ENCODE measurements at places on chromosomes 1 and 21.

GRCh38 chr1:111192658-111193519 lies 7.6 kb downstream of the DENND2D start:
- DNase-seq, result peak; percentile 31

GRCh38 chr1:200290010-200290685 lies 119.7 kb downstream of the ZNF281 start:
- DNase-seq, result no peak

- no peak for DNase-seq
These were observed 6.1 kb upstream of the LYPLA2 start for GRCh38 chr1:23784846-23785245.

DNA sequence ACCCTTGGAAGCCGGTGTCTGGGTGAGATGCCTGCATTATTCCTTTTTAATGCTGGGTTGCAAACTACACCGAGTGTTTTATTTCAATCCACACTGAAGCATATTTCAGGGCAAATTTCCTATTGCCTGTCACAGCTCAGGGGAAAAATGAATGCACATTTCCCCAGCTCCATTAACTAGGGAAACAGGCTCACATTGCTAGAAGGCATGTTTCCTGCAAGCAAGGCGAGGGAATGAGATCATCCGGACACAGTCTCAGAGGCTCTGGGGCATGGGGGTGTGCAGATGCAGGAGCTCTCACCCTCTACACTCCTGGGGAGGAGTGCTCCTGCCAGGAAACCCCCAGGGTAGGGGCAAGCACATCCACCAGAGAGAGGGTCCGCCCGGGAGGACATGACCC lies 24.6 kb downstream of the SYT2 start:
- no peak for DNase-seq

- peak; percentile 94 for DNase-seq
These were observed 21.5 kb downstream of the PDPN start for GRCh38 chr1:13605159-13605558.

- DNase-seq, result peak; percentile 33
These were observed 607 bp upstream of the LGR6 start for GRCh38 chr1:202192770-202193613.

DNA sequence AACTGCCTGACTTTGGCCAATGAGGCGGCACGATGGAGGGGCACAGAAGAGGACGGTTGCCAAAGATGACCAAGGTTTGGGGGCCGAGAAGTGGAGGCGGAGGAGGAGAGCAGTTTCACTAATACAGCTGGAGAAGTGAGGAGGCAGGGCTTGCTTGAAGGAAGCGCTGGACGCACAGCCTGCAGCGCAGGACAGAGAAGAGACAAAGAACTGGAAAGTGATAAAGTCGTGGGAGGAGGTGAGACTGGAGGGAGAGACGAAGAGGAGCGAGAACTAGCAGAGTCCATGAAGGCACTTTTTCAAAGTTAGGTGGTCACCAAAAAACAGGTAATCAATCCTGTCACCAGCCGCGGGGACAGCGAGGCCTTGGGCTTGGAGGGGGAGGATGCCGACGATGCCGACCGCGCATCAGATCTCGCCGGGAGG lies 771 bp downstream of the PACC1 start:
- peak; percentile 11 for DNase-seq

GRCh38 chr1:230772457-230773395 lies 25.5 kb downstream of the CAPN9 start:
- peak; percentile 69 for DNase-seq

- no peak for DNase-seq
These were observed 19.3 kb downstream of the DOP1B start for GRCh38 chr21:36175771-36176565.

- no peak for DNase-seq
These were observed 9.6 kb upstream of the IL20 start for GRCh38 chr1:206855859-206856258.

GRCh38 chr1:23999156-23999671 lies 19.1 kb upstream of the SRSF10 start:
- DNase-seq, result peak; percentile 25

GRCh38 chr21:35566874-35567273 lies 493.5 kb downstream of the SETD4 start:
- no peak for DNase-seq

DNA sequence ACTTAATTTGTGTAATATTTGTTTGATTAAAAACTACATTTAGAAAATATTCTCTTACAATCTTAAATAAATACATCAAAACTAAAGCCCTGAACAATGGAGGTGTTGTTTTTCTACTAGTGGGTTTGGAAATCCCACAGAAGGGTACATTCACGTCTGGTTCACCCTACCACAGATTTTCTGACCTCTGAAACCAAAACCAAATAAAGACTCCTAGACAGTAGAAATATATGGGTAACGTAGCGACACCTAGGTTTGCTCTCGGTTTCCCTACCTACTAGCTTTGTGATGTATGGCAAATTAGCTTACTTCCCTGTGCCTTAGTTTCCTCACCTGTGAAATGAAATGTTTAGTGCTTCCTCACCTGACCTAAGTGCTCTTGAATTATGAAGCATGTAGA lies 312.6 kb downstream of the DPYD start:
- DNase-seq, result no peak

All from AG10803 (cell line).